ENCODE measurements at places on chromosomes 13 and 19.

- DNase-seq: no peak
These were observed 15.1 kb downstream of the MYBPC2 start for GRCh38 chr19:50447750-50448149.

- no peak for DNase-seq
These were observed 790.9 kb downstream of the UQCRFS1 start for GRCh38 chr19:28422046-28422445.

GRCh38 chr13:34720618-34721017, 221.5 kb upstream of the NBEA start:
- DNase-seq: no peak

- DNase-seq: no peak
These were observed 140.1 kb upstream of the FRY start for GRCh38 chr13:31891472-31891871.

GRCh38 chr13:44908266-44908665, 81.0 kb downstream of the NUFIP1 start:
- DNase-seq: no peak

GRCh38 chr13:42221121-42221765, 50.7 kb upstream of the AKAP11 start:
- DNase-seq: no peak

DNA sequence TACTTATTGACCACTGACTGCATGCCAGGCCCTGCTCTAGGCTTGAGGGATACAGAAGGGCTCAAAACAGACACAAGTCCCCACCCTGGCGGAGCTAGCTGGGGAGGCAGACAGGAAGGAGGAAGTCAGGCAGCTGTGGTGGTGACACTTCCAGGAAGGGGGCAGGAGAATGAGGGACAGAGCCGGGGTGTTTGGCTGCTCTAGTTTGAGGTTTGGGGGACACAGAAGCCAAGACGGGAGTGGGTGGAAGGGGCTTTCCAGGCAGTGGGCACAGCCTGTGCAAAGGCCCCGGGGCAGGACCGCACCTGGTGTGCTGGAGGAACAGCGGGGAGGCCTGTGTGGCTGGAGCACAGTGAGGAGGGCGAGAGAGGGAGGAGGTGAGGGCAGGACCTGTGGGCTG, 4.0 kb downstream of the MRPL54 start:
- DNase-seq: no peak

DNA sequence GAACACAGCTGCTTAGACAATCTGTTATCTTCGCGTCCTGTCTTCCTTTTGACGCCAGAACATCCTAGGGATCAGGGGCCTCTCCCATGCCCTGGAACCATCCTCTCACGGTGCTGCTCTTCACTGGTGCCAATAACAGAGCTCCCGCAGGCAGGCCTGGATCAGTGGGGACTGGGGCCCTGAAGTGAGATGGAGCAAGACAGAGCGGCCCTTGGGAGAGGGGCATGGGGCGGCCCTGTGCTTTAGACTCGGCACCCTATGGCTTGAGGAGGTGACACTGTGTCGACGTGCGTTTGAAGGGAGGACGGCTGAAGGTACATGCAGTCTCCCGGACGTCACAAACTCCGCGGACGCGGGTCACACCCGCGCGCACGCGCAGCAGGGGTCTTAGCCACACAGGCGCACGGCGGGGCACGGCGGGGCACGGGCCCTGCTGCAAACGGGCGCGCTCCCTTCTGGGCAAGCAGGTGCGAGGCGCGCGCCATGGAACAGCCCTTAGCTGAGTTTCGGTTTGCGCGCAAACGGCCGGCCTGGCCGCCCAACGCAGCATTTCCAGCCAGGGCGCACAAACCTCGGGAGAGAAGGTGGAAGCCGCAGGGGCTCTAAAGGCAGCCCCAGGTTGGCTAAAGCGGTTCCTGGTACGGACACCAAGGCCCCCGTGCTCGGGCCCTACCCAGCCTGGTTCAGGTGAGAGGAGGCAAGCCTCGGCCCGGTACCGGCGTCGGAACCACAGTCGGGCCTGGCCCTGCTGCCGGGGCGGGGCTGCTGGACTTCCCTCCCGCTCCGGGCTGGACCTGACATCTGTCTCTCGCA, 16.5 kb upstream of the RNF17 start:
- no peak for DNase-seq

- no peak for DNase-seq
These were observed 328.6 kb downstream of the TBC1D4 start for GRCh38 chr13:75153386-75153785.

DNA sequence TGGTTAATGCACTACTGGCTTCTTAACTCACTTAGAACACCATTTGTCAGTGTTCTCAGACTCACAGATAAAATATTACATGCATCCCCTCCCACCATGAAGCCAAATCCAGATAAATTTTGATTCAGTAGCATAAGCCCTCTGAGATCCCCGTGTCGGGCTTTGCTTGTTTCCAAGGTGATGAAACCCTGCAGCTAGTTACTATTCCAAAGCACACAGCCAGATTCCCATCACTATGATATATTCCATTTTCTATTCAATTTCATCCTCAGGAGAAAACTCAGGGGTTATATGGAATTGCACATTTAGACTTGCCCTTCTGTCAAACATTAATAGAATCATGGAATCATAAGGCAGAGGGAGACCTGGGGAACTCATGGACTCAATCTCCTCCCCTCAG, 9.4 kb upstream of the FAM124A start:
- DNase-seq: no peak

- no peak for DNase-seq
These were observed 520.8 kb upstream of the MIR17HG start for GRCh38 chr13:90826688-90827087.

GRCh38 chr19:31554360-31554759, 205.1 kb upstream of the TSHZ3 start:
- no peak for DNase-seq

- DNase-seq: no peak
These were observed 5.2 kb downstream of the MIDN start for GRCh38 chr19:1253514-1254080.

DNA sequence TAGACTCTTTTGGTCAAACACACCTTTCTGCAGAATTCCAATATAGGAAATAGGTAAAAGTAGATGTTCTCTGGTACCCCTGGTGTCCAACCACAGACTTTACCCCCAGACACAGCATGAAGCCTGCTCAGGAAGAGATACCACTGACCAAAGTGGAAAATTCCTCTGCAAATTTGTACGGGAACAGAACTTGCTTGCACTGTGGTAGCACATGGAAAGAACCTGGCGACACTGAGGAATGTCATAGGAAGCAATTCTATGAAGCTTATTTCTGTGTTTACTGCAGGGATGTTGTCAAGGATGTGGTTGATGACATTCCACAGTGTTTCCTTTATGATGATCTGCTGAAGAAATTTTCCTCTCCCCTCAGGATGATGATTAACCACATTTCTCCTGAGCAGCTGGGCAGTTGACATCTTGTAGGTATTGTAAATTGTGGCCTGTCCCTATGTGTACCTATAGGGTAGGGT, 48.9 kb upstream of the TNFSF11 start:
- DNase-seq: no peak

Measured in stimulated activated CD4-positive, alpha-beta T cell treated with anti-CD3 and anti-CD28 coated beads, Interleukin-15, amount 100 ng/mL, for 1 hour (primary cell).